ENCODE measurements at places on chromosomes 6 and 20.

DNA sequence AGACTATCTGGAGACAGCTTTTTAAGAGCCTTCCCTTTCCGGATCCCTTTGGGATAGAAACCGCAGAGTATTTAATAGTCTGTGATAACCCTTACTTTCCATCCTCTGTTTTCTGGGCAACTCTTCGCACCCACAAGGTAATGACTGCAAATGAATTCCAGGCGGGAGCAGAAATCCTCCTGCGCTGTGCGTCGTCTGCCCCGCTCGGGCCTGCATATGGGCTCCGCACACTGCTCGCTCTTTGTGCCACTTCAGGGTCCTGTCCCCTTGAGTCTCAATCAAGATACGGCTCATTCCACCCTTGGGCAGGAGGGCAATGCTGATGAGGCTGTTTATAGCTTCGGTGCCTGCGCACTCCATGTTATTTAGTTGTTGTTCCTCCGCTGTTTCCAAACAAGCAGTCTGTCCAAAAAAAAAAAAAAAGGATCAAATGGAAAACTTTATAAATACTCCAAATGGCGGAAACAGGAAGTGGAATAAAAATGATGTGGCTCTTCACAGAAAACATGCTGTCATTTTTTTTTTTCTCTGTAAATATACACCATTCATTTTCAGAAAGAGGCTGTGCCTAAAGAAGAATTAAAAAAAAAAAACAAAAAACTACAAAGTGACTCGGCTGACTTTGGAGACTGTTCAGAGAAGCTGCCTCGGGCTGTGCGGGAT, 169.6 kb upstream of the GMDS start:
- no peak for DNase-seq

GRCh38 chr6:166636934-166637333, 9.9 kb upstream of the RPS6KA2 start:
- DNase-seq = no peak

DNA sequence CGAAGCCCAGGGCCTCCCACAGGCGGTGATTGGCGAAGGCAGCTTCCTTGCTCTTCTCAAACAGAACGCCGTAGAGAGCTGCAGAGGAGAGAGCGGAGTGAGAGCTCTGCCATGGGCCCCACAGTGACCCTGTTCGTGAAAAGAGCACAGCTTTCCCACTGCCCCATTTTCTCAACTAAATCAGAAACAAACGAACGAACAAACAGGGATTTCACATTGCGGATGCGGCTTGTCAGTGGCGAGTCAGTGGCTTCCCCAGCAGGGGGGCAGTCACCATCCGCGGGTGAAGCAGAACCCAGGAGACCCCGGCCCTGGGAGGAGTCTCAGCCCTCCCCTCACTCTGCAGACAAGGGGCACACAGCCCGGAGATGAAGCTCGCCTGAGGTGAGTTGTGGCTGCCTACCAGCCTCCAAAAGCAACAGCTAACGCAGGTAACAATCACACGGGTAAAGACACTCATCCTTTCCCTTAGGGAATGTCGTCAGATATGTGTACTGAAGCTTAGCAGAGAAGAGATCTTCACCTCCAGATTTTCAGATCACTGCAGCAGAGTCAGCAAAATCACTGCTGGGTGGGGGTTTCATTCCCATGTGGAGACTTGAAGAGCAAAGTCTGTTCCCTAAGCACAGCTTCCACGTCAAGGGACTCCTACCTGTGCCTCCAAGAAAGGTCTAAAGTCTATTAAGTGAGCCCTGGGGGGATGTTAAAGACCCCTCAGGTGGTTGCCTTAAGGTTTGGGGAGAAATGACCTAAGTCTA, 51.2 kb upstream of the GPR31 start:
- DNase-seq = no peak

DNA sequence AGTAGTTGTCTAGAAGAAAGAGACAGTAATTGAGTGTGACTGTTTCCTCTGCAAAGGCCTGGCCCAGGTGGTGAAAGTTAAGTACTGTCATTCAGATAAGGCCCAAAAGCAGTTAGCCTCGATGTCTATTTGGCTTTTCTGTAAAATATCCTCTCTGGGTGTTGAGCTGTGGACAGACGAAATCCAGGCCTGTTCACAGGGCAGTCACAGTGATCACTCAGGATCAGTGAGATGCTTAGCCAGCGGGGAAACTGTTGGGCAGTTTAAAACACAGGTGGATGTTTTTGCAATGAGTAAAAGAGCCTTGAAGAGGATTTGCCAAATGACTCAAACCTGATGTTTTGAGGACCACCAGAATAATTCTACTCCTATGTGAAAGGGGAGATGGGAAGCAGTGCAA, 22.0 kb upstream of the PRDM1 start:
- no peak for DNase-seq

DNA sequence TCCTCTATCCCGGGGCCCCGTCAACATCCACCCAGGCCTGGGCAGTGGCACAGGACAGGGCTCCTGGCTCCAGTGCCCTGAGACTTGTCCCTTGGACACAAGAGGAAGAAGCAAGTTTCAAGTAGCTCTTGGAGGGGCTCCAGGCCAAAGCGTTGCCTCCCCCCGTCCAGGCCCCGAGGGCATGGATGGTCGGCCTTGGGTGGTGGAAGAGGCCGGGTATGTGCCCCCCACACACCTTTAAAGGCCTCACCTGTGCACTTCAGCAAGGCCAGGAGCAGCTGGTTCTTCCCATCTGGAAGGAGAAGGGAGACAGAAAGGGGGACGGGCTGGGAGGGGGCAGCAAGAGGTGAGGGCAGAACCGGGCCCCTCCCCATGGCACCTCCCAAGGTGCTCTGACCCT, 190.3 kb downstream of the PREX1 start:
- no peak for DNase-seq

GRCh38 chr6:18215436-18215835, 48.9 kb downstream of the DEK start:
- no peak for DNase-seq

DNA sequence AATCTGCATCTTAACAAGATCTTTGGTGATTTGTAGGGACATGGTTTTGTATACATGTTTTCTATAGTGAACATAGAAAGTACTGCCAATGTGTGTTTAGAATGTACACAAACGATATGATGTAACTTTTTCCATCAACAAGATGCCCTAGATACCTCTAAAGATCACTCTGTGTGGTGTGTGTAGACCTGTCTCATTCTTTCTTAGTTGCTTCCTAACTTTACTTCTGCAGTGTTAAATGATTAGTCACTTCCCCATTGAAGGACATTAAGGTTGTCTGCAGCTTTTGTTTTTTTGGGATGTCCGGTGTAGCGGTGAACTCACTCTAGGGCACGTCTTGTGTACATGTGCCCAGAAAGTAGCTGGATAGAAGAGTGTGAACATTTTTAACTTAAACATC, 35.9 kb downstream of the CDYL start:
- DNase-seq = no peak

DNA sequence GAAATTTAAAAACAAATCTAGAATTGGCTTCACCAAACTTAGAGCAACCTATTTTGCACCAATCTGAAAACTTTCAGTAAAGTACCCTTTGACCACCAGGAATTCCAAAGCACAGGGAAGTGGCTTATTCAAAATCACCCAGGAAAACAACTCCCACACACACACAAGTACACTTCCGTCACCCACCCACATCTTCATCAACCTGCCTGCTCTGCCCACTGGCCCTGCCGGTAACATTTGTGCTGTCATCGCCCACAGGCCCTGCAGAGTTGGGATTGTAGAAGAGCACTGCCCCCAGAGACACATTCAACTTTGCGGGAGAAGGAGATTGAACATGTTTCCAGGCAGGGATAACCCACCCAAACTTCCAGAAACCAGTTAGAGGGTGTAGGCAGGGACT, 19.3 kb upstream of the SCML4 start:
- DNase-seq = no peak

DNA sequence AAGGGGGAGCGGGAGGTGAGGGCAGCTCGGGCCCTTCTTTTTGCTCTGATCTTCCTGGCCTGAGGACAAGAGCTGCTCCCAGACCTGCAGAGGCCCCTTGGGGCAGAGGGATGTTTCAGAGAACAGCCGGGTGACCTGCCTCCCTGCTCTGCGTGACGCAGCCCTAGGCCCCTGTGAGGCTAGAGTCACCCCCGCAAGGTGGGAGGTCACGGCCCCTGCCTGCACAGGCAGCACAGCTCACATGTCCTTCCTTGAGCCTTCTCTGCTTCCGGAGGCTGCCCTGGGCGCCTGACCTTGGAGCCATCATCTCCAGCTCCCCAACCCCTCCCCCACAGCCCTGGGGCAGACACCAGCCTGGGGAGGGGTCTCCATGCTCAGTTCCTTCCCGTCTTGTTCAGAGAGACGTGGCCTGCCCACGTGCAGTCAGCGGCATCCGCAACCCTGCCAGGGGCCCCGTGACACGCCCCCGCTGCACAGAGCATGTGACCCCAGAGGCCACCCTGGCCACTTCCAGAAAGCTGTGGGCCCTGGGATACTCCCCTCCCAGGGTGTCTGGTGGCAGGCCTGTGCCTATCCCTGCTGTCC, at the start of gene BIRC7:
Gene BIRC7 (plus strand): TSS at position 507 of the 585 bp plus-strand sequence. CDS start 192 bp downstream, outside the sequence.
- DNase-seq = no peak
